Colonic mucosa (tissue), 4 donors: ENCODE measurements at places on chromosomes 12 and 14.

DNA sequence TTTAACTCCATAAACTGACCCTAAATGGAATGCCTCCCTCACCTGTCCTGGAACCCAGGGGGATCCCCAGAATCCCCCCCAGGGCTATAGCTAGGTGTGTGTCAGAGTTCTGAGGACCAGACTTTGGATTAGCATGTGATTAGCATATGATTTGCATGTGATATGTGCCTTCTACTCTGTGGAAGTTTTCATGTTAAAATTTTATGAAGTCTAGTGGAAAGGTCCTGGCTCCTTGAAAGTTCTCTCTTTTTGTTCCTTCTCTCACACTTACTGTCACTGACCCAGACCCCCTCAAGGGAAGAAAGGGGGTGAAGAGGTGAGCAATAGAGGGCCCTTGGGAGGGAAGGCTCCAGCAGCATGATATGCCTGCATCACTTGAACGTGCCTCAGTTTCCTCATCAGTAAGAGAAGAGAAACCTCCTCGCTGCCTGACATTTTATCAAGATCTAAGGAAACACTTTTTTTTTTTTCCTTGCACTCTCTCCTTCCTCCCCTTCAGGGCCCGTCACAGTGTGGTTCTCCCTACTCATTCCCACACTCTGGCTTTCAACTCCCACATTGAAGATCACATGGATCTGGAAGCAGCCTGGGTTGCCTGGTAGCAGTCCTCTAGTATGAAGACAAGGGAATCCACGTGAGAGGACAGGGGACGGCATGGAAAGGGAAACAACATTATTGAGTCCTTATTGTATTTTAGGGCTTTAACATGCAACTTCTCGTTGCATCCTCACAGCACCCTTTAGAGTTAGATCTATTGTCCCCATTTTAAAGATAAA is 3.3 kb upstream of the C1QL4 start:
- H3K4me3 ChIP-seq = no peak overlapping the region
- H3K4me1 ChIP-seq = peaks cover 23% of the 10 kb centered on the region
- no peaks in the 10 kb centered on the region for H3K36me3 ChIP-seq
- H3K27ac ChIP-seq = no peak overlapping the region

- no peaks in the 10 kb centered on the region for H3K36me3 ChIP-seq
- H3K27me3 ChIP-seq = no peaks in the 10 kb centered on the region
- H3K27ac ChIP-seq = no peak overlapping the region
- no peak for DNase-seq
These were observed 322.5 kb downstream of the ZFP36L1 start for GRCh38 chr14:68470361-68470760.

- H3K27ac ChIP-seq = no peak overlapping the region
- DNase-seq = no peak
- no peak overlapping the region for H3K4me3 ChIP-seq
- H3K27me3 ChIP-seq = no peaks in the 10 kb centered on the region
- H3K4me1 ChIP-seq = no peaks in the 10 kb centered on the region
These were observed 24.6 kb downstream of the EXOC5 start for GRCh38 chr14:57244106-57244505.

DNA sequence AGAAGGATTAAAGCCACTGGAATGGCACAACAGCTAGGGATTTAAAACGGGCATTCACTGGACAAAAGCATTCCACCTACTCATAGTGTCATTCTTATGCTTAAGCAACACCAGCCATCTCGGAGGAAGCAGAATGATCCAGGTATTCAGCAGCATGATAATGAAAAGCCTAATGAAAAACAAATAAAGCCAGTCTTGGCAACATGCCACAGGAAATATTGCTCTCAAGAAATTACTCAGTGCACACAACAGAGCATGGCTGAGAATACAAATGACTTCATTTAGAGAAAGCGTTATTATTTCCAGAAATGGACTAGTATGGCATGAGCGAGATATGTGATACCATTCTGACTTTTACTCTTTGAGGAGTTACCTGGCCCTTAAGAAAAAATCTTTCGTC is 442.2 kb downstream of the APAF1 start:
- no peaks in the 10 kb centered on the region for H3K4me1 ChIP-seq
- H3K27me3 ChIP-seq = no peaks in the 10 kb centered on the region
- H3K27ac ChIP-seq = no peak overlapping the region
- no peaks in the 10 kb centered on the region for H3K36me3 ChIP-seq
- no peak overlapping the region for H3K4me3 ChIP-seq

DNA sequence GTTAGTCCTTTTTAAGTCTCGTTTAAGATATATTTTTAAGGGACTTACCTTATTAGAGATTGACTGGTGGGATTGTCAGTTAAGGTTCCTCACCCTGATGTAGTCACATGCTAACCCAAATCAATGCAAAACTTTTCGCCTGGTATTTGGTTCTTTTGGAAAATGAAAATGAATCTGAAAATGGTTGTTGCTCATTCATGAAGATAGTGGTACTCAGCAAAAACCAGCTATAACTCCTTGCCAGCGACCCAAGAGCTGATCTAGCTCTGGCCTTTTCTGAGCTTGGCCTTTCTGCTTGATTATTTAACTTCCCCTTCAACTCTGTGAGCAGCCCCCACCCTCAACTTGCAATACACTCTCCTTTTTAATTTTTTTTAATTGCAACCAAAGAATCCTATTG is 85.0 kb upstream of the GTF2A1 start:
- no peak overlapping the region for H3K4me3 ChIP-seq
- H3K36me3 ChIP-seq = no peaks in the 10 kb centered on the region
- H3K27ac ChIP-seq = no peak overlapping the region

- H3K27ac ChIP-seq = no peak overlapping the region
- H3K4me3 ChIP-seq = no peak overlapping the region
- no peaks in the 10 kb centered on the region for H3K27me3 ChIP-seq
- no peak for DNase-seq
- no peaks in the 10 kb centered on the region for H3K4me1 ChIP-seq
- no peaks in the 10 kb centered on the region for H3K36me3 ChIP-seq
These were observed 37.8 kb downstream of the SLCO1A2 start for GRCh38 chr12:21296751-21297406.

- peak overlapping the region; percentile 44 for H3K4me3 ChIP-seq
- no peak for DNase-seq
- no peaks in the 10 kb centered on the region for H3K36me3 ChIP-seq
These were observed 669 bp upstream of the KCNK13 start for GRCh38 chr14:90060965-90061684.

GRCh38 chr14:66503532-66503931 is 4.4 kb upstream of the GPHN start:
- H3K27me3 ChIP-seq = no peaks in the 10 kb centered on the region
- no peaks in the 10 kb centered on the region for H3K4me1 ChIP-seq
- no peak for DNase-seq

GRCh38 chr14:97866195-97866594 is 1069.0 kb downstream of the VRK1 start:
- no peaks in the 10 kb centered on the region for H3K36me3 ChIP-seq
- H3K4me3 ChIP-seq = no peak overlapping the region
- no peaks in the 10 kb centered on the region for H3K27me3 ChIP-seq
- no peak overlapping the region for H3K27ac ChIP-seq
- no peaks in the 10 kb centered on the region for H3K4me1 ChIP-seq

GRCh38 chr14:29301571-29301970 is 535.0 kb downstream of the FOXG1 start:
- H3K27ac ChIP-seq = no peak overlapping the region
- no peak overlapping the region for H3K4me3 ChIP-seq
- no peak for DNase-seq
- H3K4me1 ChIP-seq = no peaks in the 10 kb centered on the region
- no peaks in the 10 kb centered on the region for H3K27me3 ChIP-seq

DNA sequence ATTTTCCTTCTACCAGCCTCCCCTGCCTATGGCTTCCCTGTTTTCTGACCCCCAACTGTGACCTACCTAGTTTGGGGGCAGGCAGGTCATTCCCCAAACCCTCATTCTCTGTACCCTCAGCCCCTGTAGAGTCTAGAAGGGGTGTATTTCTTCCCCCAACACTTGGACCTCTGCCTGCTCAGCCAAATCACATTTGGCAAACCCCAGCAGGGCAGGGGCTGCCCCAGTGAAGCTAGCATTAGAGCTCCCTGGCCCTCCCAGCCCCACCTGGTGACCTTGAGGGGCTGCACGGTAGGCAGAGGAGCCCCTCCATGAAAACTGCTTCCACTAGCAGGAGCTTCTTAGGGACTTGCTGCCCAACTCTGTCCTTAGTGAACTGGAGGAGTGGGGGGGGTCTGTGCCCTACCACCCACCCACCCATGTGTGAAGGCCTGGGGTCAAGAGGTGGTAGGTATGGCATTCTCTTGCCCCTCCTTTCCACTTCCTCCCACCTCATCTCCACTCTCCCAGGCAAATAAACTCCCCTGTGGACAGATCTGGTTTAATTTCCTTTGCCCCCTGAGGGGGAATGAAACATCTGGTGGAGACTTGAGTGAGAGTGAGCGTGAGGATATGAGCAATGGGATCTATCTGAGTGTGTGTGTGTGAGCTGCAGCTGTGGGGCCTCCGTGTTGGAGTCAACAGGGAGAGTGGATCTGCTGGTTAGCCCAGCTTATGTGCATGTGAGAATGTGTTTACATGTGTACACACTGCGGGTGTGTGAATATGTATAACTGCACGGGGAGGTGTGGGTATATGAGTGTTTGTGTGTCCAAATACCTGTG is 1.6 kb downstream of the NXPH4 start:
- H3K27ac ChIP-seq = no peak overlapping the region
- peaks cover 15% of the 10 kb centered on the region for H3K4me1 ChIP-seq
- no peaks in the 10 kb centered on the region for H3K36me3 ChIP-seq
- no peak overlapping the region for H3K4me3 ChIP-seq
- H3K27me3 ChIP-seq = peaks cover 84% of the 10 kb centered on the region
- DNase-seq = no peak

DNA sequence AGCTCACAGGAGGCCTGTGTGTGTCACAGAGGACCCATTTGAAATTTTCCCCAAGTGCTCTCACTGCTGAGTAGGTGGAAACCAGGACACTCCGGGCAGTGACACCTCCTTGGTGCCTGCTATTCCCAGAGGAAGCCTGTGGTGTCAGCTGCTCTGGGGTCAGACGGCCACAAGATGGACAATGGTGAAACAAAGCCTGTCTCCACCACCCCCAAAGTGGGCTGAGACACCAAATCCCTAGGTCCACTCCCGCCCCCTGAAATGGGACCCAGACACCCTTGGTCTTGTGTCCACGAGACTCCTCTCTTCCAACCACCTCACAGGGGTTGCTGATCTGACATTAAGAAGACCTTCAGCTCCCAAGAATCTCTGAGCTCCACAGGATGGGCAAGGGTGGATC is 7.0 kb downstream of the KCNH3 start:
- no peak overlapping the region for H3K4me3 ChIP-seq
- H3K36me3 ChIP-seq = no peaks in the 10 kb centered on the region
- H3K27me3 ChIP-seq = peaks cover 12% of the 10 kb centered on the region
- no peaks in the 10 kb centered on the region for H3K4me1 ChIP-seq
- no peak for DNase-seq

- H3K27me3 ChIP-seq = peaks cover 4% of the 10 kb centered on the region
- H3K4me1 ChIP-seq = no peaks in the 10 kb centered on the region
- DNase-seq = no peak
These were observed 49.3 kb upstream of the ASPG start for GRCh38 chr14:104036212-104036611.

DNA sequence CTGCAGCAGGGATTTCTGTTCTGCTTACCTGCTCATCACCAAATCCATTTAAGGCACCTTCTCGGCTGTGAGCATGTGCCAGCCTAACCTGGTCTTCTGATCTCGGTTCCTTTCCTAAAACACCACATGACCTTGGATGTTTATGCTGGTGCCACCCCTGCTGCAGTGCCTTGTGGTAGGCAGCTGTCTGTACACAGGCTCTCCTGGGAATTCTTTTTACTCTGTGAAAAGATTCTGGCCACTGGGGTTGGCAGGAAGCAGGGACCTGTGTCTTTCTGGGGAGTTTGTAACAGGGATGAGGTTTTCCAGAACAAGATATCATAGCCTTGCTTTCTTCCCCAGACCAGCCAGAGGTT is 10.4 kb upstream of the PLEKHG3 start:
- no peak for DNase-seq
- peaks cover 16% of the 10 kb centered on the region for H3K4me1 ChIP-seq
- H3K27ac ChIP-seq = no peak overlapping the region
- no peak overlapping the region for H3K4me3 ChIP-seq
- no peaks in the 10 kb centered on the region for H3K36me3 ChIP-seq
